ENCODE measurements at places on chromosomes 5 and 9.
A peak's percentile ranks its signal among the peaks of the same experiment; 100 is the strongest.

DNA sequence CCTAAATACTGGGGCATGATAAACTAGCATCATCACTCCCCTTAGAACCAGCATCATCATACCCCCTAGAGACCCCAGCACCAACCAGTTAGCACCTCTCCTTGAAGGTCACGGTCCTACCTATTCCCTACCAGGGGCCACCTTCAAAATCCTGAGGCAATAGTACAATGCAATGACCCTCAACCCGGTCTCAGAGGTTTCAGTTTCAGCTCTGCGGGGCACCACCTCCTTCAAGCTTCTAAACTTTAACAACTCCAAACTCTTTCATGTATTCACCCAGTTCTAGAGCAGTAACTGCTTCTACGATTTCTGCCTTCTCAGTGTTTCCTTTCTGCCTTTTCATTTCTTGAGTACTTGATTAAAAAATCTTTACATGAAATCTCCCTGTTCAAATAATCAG lies 130.1 kb upstream of the EPB41L4A start:
- DNase-seq = no peak

- no peak for DNase-seq
Measured at GRCh38 chr5:176948458-176948857, 49.3 kb upstream of the HK3 start.

- DNase-seq = no peak
Measured at GRCh38 chr9:133777068-133777791, 39.1 kb upstream of the SARDH start.

DNA sequence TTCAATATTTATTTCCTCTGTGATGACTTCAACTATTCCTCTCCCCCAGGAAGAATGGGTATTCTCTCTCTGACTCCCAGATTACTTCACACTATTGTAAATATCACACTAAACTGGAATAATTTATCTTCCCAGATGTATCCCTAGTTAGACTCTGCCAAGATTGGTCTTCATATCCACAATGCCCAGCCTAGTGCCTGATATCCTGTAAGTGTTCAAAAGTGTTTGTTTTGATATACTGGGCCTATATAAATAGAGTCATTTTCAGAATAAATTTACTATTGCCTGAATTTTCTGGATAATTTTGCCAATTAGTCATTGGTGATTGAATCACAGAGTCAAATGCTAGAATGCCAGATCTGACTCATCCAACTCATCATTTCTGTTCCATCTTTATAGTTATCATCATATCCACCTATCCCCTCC lies 143.7 kb upstream of the TNC start:
- DNase-seq = no peak

DNA sequence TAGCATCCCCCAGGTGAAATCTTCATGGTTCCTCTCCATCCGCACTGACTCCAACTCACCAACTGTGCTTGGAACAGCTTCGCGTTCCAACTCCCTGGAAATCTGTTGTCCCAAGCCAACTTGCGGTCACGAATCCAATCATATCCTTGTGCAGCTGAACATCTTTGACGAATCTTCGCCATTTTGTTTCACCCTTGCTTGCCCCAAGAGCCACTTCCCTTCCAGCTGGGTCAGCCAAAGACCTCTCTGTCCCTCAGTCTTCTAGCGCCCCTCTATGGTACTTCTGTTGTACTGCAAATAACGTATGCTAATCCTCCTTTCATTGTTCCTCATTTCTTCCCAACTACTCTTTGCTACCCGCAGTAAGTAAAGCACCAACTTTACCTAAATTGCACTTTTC lies 61.0 kb upstream of the TARS1 start:
- peak; percentile 78 for DNase-seq

DNA sequence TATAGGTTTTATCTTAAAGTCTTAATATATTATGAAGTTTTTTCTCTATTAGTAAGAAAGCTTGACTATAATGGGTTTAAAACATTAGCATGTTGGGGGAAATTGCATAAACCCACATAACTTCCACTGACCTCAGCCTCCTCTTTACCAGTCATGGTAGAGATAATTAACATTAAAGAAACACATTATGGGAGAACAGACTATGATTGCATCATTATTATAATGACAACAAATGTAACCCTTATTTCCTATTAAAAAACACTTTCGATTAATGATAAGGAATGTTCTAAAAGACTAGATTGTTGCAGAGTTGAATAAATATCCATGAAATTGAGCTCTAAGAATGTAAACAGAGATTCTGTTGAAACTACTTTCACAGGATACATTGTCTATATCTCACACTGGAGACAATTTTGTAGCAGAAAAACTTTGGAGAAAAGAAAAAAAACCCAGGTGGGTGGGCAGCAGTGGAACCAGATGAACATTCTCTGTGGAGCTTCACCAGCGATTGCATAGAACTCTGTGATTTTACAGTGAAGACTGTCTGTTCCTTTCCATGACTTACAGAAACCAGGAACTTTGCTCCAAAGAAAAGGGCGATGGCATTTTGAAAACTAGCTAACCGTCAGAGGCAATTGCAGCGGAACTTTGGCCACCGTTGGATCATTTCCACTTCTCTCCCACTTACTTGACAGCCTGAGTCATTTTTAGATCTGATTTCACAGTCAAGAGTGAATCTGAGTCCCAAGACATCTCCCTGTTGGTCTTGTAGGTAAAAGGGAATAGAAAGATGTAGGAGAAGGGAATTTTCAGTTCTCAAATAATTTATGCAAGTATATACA lies 21.0 kb upstream of the ERAP2 start:
- peak; percentile 32 for DNase-seq

DNA sequence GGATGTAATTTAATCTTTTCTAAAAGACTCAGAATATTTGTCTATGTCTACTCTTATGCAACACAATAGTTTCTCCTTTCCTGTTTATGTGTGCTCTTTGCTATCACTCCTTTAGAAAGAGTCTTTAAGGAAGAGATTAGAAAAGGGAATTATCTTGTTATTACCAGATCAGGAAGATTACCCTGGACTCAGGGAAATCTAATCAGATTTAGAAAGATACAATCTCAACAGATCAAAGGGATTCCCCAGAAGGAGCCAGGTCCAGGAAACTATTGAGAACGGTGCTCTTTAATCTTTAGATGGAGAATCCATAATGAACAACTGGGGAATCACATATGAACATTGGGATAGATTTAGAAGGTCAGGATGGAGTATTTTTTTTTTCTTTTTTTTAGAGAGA lies 32.4 kb upstream of the ZFR start:
- no peak for DNase-seq

DNA sequence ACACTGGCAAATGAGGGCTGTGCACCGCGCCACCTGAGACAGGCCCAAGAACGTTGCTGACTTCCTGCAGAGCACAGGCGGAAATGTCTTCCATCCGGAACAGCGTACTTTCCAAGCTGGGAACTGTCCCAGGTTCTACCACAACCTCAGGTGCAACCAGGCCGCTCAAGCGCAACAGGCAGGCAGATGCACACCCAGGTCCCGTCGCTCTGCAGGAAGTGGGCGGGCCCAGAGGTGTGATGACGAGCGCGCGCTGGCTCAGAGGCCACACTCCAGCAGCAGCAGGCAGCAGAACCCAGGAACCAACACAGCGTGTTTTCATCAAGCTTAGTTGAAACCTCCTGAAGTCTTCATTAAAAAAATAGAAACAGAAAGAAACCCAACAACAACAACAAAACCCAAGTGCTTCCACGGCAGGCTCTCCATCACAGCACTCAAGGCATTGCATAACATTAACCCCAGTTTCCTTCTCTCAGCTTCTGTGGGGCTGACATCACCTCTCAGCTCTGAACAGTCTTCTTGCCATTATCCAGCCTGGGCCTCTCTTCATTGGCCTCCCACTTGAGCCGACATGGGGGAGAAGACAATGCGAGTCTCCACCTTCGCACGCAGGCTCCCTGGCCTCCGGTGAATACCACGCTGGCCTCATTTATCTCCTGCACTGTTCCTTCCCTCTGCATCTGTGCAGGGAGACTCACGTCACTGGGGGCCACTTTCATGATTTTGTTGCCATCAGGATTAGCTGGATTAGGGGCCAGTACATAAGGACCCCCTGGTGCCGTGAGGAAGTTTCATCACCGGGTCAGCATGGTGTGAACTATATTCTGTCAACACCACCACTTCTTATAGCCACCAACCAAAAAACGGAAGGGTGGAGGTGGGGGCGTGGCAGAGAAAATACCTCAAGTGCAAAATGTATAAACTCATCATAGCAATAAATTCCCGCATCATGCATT lies 22.1 kb downstream of the PTCH1 start:
- DNase-seq = peak; percentile 64

- no peak for DNase-seq
Measured at GRCh38 chr5:37838933-37839341, 904 bp downstream of the GDNF start.

DNA sequence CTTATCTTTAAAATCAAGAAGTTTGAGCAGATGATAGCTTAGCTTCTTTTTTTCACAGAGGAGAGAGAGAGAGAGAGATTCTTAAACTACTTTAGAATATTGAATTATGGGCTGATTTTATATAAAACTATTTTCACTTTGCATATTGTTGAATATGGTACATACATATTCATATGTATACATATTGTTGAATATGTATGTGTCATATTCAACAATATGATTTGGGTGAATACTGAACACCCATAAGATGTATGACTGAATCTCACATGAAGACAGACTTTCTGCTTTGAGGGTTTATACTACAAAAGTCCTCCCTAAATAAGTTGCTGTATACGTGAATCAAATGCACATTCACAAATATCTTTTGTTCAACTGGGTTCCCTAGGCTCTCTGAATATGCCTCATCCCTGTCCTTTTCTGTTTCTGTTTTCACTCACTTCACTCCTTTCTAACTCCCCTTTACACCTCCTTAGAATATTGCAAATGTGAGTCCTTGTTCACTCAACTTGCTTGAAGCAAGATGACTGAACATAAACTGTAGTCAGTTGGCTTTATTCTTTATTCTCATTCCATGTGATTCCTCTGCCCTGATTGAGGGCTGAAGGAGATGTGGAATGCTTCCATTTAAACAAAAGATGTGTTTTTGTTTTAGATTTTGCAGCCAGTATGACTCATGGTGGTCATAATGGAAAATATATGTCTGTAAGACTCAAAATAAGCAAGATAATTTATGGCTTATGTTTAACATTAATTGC lies 225.4 kb upstream of the DAB2 start:
- DNase-seq = no peak

- no peak for DNase-seq
Measured at GRCh38 chr9:2214707-2215106, 199.6 kb downstream of the SMARCA2 start.

GRCh38 chr5:141835928-141836670 lies 42.1 kb downstream of the PCDH1 start:
- peak; percentile 19 for DNase-seq

DNA sequence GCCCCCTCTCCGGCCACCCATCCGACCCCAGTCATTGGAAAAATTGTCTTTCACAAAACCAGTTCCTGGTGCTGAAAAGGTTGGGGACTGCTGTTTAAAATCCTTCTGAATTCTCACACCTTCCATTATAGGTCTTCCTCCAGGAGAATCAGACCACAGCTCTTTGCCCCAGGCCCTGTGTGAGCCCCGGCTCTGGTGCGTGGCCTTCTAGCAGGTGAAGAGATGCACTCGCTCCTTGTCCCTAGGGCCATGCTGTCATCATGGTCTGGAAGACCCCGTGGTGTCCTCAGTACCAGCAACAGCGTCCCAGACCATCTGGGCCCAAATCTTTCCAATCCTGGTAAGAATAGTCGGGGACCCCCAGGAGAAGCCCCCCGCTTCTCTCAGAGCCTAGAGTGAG lies 95.2 kb downstream of the DAP start:
- DNase-seq = no peak

- no peak for DNase-seq
Measured at GRCh38 chr5:178573216-178573615, 17.0 kb downstream of the COL23A1 start.

GRCh38 chr9:86079865-86080469 lies 19.4 kb downstream of the GOLM1 start:
- no peak for DNase-seq

- DNase-seq = no peak
Measured at GRCh38 chr9:11551106-11551505, 938.3 kb upstream of the PTPRD start.

DNA sequence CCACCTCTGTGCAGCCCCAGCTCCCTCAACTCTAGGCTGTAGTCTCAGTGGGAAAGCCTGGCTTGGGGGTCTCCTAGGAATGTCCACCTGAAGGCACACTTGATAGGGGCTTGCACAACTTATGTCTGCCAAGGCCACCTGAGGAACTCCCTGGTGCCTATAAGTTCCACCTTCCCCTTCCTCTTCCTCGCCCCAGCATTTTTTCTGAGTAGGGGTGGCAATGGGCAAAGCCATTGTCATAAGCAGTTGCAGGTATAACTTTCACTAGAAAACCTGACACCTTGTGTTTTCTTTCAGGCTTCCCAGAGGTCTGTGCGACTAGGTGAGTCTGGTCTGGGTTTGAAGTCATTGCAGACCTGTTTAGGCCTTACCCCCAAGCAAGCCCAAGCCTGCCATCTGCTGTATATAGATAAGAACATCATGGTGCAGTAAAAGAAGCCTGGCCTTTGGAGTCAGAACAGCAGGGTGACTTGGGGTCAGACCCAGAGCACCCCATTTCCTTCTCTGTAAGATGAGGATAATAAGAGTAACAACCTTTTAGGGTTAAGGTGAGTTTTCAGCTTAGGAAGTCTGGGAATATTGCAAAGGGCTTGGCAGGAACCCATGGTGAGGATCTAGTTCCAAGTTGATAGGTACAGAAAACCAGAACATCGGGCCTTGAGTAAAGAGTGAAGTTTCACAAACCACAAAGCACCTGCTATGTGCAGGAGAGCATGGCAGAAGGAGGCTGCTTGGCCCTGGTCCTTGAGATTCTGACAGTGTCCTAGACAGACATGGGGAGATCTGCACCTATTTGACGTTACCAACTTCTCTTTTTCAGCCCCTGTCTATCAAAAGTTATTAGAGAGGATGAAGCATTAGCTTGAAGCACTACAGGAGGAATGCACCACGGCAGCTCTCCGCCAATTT lies 33.8 kb downstream of the TGFBI start:
- DNase-seq = peak; percentile 28

DNA sequence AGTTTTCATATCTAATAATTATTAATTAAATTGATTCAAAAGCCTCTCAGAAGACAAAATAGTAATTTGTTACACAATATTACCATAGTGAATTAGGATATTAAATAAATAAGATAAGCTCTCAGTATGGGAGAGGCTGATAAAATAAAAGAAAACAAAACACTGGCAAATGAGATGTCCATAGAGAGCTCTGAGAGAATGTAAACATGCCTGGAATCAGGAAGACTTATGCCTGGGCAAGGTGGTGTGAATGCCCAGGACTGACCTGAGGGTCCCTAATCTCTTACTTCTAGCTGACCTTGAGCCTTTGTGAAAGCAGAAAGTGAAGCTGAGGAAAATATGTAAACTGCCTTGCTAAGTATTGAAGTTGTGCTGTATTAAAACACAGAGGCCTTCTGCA lies 616.5 kb downstream of the PTPRD start:
- no peak for DNase-seq

DNA sequence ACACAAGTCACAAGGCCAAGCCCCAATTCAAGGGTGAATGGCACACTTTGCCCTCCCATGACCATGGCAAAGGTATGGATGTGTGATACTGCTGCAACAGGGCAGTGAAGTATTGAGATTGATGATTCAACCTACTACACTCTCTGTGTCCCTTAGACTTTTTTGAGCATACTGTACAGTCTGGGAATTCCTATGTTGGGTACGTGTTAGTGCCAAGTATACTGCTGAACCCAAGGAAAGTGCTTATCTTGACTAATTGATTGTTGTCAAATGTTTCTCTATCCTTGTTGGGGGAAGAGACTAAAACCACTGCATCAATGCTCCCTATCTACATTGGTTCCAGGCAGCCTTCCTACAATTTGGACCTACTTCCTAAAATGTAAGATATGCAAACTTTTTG lies 93.7 kb downstream of the NDFIP1 start:
- no peak for DNase-seq

- no peak for DNase-seq
Measured at GRCh38 chr5:40716590-40716989, 36.9 kb downstream of the PTGER4 start.

GRCh38 chr5:180154821-180155364 lies 54.1 kb downstream of the RASGEF1C start:
- no peak for DNase-seq

Data from MV-4-11 (cell line).